ENCODE measurements at places on chromosomes 3 and 15.

DNA sequence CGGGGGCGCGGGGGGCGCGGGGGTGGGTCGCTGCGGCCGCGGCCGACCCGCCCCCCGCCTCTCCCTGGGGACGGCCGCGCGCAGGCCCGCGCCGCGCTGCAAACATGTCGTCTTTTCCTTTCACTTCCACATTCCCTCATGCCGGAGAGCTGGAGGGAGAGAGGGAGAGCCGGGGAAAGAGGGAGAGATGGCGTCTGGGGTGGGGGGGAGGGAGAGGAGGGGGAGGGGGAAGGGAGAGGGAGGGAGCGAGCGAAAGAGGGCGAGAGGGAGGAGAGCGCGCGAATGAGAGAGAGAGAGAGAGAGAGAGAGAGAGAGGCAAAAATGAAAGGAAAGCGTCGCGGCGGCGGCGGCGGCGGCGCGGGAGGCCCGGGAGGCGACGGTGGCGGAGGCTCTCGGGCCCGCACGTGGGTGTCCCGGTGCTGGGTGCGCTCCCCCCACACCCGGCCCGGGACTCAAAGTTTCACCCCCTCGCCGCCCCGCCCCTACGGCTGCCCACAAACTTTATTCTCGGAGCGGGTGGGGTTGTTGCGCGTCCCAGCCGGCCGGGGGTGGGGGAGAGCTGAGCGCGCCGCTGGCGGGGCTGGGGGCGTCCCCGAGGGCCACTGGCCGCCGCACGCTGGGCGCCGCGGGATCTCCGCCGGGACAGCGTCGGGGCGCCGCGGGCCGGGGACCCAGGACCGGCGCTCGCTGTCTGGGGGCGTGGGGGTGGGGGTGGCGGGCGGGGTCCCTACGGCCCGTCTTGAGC lies 731 bp downstream of the ZNF710 start:
- H3K27ac ChIP-seq: peak overlapping the region; percentile 68
- DNase-seq: peak; percentile 77

DNA sequence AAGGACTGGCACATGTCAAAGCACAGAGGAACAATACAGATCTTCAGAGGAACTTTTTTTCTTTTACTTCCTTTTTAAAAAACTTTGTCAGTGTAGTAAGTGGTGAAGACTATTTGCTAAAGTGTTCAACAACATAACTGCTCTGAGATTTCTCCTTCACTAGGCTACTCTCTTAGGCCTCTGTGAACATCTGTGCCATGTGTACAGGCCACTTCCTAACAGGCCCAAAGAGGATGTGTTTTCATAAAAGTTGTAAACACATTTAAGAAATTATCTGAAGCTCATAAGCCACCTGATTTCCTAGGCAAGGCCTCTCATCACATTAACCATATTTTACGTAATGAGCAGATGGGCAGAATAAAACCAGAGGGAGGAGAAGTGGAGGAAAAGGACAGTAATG lies 235.4 kb downstream of the FHIT start:
- no peaks in the 10 kb centered on the region for H3K36me3 ChIP-seq
- H3K4me3 ChIP-seq: no peak overlapping the region
- no peaks in the 10 kb centered on the region for H3K4me1 ChIP-seq
- H3K27ac ChIP-seq: no peak overlapping the region
- H3K27me3 ChIP-seq: no peaks in the 10 kb centered on the region

- DNase-seq: no peak
- no peak overlapping the region for H3K27ac ChIP-seq
- H3K27me3 ChIP-seq: no peaks in the 10 kb centered on the region
- H3K4me3 ChIP-seq: no peak overlapping the region
- H3K36me3 ChIP-seq: peaks cover 16% of the 10 kb centered on the region
These were observed 74.8 kb downstream of the TMEM39A start for GRCh38 chr3:119388577-119388976.

DNA sequence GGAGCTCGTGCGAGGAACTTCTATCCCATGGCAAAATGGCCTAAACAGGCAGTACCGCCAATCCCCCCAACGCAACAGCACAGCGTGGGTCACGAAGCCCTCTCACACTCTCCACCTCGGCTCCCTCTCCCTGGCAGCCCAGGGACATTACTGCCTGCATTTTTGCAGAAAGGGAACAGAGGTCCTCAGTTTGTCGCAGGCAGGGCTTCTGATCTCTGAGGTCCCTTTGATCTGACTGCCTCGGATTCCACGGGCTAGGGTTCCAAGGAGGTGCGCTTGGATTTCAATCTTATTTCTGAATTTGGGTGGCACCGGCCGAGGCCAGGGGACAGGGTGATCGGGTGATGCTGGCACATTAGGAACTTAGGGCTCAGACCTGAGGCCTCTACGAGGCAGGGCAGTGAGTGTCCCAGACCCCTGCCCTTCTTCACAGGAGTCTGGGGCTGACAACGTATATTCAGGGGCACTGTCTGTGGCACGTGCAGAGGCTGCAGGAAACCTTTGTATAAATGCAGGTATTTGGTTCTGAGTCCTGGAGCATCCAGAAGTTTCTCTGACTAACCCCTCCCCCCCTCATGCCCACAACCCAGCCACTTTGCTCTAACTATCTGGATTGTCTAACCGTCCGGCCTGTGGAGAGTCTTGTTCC lies 197.9 kb downstream of the XXYLT1 start:
- H3K4me1 ChIP-seq: peaks cover 32% of the 10 kb centered on the region
- no peak overlapping the region for H3K27ac ChIP-seq
- H3K36me3 ChIP-seq: no peaks in the 10 kb centered on the region
- H3K27me3 ChIP-seq: no peaks in the 10 kb centered on the region

- H3K4me1 ChIP-seq: no peaks in the 10 kb centered on the region
- H3K27ac ChIP-seq: no peak overlapping the region
- no peaks in the 10 kb centered on the region for H3K36me3 ChIP-seq
- no peak for DNase-seq
These were observed 228.0 kb downstream of the FMN1 start for GRCh38 chr15:32966512-32966911.

GRCh38 chr3:14775011-14775410 lies 43.8 kb upstream of the FGD5 start:
- H3K4me1 ChIP-seq: no peaks in the 10 kb centered on the region
- H3K36me3 ChIP-seq: no peaks in the 10 kb centered on the region
- no peak for DNase-seq
- H3K27me3 ChIP-seq: no peaks in the 10 kb centered on the region
- no peak overlapping the region for H3K27ac ChIP-seq

GRCh38 chr3:58526515-58526957 lies 10.5 kb downstream of the ACOX2 start:
- H3K4me1 ChIP-seq: no peaks in the 10 kb centered on the region
- no peak for DNase-seq
- H3K4me3 ChIP-seq: no peak overlapping the region

- no peak for DNase-seq
- no peaks in the 10 kb centered on the region for H3K36me3 ChIP-seq
- H3K4me1 ChIP-seq: no peaks in the 10 kb centered on the region
- H3K4me3 ChIP-seq: no peak overlapping the region
These were observed 34.4 kb upstream of the GLCE start for GRCh38 chr15:69126054-69126469.
